SW480 (cell line): ENCODE measurements at places on chromosomes 1 and 21.
A peak's percentile ranks its signal among the peaks of the same experiment; 100 is the strongest.

- DNase-seq: no peak
Measured at GRCh38 chr1:3247521-3248121, 178.6 kb downstream of the PRDM16 start.

- DNase-seq: peak; percentile 21
Measured at GRCh38 chr1:248404024-248404423, 1.2 kb downstream of the OR2T1 start.

GRCh38 chr1:231643071-231643934 lies 16.7 kb downstream of the DISC1 start:
- DNase-seq: no peak

DNA sequence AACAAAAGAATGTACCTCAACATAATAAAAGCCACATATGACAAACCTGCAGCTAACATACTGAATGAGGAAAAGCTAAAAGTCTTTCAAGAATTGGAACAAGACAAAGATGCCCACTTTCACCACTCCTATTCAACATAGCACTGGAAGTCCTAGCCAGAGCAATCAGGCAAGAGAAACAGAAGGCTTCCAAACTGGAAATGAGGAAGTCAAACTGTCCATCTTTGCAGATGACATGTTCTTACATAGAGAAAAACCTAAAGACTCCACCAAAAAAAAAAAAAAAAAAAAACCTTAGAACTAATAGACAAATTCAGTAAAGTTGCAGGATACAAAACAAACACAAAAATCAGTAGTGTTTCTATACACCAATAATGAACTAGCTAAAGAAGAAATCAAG lies 20.2 kb downstream of the NSL1 start:
- DNase-seq: no peak

DNA sequence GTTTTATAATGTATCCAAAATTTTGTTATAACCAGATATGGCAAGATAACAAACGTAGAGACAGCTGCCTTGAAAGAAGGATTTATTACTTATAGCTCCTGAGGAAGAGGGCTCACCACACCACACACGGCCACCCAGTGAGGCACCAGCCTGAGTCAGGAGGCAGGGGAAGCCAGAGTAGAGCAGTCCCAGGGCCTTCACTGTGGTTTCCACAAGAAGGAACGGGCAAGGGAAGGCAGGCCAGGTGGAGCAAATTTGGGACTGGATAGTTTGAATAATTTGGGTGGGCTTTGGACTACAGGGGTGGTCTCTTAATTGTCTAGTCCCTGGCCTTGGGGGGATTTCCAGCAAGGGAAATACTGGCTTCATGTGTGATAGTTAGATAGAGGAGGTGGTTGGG lies 72.5 kb downstream of the RRAGC start:
- DNase-seq: no peak
